Cardiac muscle cell (in vitro differentiated cells and primary cell): ENCODE measurements at places on chromosomes 5 and 9. TPM values are rescaled to one million over a fixed set of nuclear protein-coding genes. Genes with fewer than 3 reads are reported as not detected.

GRCh38 chr5:77851176-77852067, 75.3 kb upstream of the TBCA start:
- no peak overlapping the region for H3K27ac ChIP-seq
- peak; percentile 58 for DNase-seq
- peak overlapping the region; percentile 33 for H3K4me3 ChIP-seq
- no peaks in the 10 kb centered on the region for H3K36me3 ChIP-seq

DNA sequence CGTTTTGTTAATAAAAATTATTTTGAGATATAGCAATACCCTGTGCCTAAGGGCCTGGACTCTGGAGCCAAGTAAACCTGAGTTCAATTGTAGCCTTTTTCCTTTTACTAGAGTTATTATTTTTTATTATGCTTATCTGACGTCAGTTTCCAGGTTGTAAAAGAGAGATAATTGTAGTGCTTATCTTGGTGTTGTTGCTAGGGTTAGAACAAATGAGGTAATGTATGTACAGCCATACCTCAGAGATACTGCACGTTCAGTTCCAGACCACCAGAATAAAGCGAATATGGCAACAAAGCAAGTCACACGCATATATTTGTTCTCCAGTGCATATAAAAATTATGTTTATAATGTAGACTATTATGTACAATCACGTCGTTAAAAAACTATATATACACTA, 215.0 kb downstream of the VPS13A start:
- no peak for DNase-seq
- H3K27me3 ChIP-seq, result no peaks in the 10 kb centered on the region

DNA sequence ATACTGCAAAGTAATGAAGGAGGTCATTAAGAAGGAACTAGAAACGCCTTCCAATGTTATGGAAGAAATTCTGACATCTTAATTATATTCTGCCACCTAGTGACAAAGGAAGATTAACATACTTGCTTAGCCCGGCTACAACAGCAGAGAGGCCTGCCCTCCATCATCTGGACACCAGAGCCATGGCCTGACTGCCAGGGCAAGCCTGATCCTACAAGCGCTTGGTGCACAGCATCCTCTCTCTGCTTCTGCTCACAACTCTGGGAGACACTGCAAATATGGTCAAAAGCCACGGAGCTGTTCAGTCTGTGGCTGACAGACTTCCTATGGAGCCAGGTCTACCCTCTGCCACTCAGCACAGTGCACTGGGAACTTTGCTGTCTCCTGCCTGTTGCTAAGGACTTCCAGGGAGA, 87.3 kb upstream of the SLC44A1 start:
- no peak overlapping the region for H3K4me3 ChIP-seq
- no peaks in the 10 kb centered on the region for H3K27me3 ChIP-seq
- no peak overlapping the region for H3K27ac ChIP-seq

DNA sequence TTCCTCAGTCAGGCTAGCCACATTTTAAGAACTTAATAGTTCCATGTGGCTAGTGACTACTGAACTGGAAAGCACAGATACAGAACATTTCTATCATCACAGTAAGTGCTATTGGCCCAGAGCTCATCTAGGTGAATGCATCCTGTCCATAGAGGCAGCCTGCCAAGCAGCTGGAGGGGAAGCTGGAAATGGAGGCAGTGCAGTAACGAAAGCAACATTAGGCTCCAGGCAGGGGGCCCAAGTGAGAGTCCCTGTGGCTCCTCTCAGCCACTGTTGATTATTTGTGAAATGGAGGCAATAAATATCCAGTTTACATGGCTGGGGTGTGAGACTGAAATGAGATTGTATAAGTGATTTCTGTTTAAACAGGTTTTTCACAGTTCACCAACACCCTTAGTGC, 227.2 kb upstream of the KLF9 start:
- peak; percentile 8 for DNase-seq
- no peaks in the 10 kb centered on the region for H3K36me3 ChIP-seq
- H3K27ac ChIP-seq, result no peak overlapping the region
- no peak overlapping the region for H3K4me3 ChIP-seq
- no peaks in the 10 kb centered on the region for H3K4me1 ChIP-seq

- peaks cover 12% of the 10 kb centered on the region for H3K4me1 ChIP-seq
- H3K36me3 ChIP-seq, result no peaks in the 10 kb centered on the region
- no peaks in the 10 kb centered on the region for H3K27me3 ChIP-seq
- peak overlapping the region; percentile 82 for H3K27ac ChIP-seq
- peak; percentile 5 for DNase-seq
Measured at GRCh38 chr5:40991168-40991980, 79.8 kb downstream of the MROH2B start.

- no peak for DNase-seq
- H3K27ac ChIP-seq, result no peak overlapping the region
- no peaks in the 10 kb centered on the region for H3K4me1 ChIP-seq
- no peak overlapping the region for H3K4me3 ChIP-seq
- no peaks in the 10 kb centered on the region for H3K36me3 ChIP-seq
Measured at GRCh38 chr5:155532621-155533311, 519.2 kb downstream of the KIF4B start.

DNA sequence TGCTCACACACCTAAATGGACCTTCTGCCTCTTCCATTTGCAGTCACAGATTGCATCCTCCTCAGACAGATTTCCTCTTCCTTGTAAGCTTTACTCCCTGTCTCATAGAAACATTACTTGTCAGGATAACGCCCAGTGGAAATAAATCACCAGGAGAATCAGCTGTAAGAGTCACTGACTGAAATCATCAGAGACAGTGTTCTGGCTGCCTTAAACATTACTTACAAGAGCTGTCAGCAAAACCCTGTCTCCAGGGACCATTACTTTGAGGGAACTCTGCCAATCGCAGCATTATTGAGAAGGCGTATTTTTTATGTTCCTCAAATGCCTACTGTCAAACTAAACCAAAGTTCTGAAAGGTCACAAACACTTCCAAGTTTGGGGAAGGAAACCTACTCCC, 5.9 kb downstream of the DPYSL3 start:
- no peaks in the 10 kb centered on the region for H3K4me1 ChIP-seq
- H3K27ac ChIP-seq, result no peak overlapping the region
- peak; percentile 73 for DNase-seq
- peaks cover 16% of the 10 kb centered on the region for H3K27me3 ChIP-seq

GRCh38 chr5:149731332-149731616, 1.2 kb downstream of the PPARGC1B start:
- peak overlapping the region; percentile 51 for H3K4me3 ChIP-seq
- peak overlapping the region; percentile 10 for H3K27ac ChIP-seq
- H3K27me3 ChIP-seq, result peaks cover 14% of the 10 kb centered on the region
- H3K36me3 ChIP-seq, result no peaks in the 10 kb centered on the region
- no peaks in the 10 kb centered on the region for H3K4me1 ChIP-seq

GRCh38 chr9:132639322-132639721, 30.5 kb downstream of the DDX31 start:
- H3K27me3 ChIP-seq, result no peaks in the 10 kb centered on the region
- DNase-seq, result no peak
- H3K4me1 ChIP-seq, result peaks cover 17% of the 10 kb centered on the region
- H3K36me3 ChIP-seq, result peaks cover 7% of the 10 kb centered on the region
- H3K4me3 ChIP-seq, result no peak overlapping the region

DNA sequence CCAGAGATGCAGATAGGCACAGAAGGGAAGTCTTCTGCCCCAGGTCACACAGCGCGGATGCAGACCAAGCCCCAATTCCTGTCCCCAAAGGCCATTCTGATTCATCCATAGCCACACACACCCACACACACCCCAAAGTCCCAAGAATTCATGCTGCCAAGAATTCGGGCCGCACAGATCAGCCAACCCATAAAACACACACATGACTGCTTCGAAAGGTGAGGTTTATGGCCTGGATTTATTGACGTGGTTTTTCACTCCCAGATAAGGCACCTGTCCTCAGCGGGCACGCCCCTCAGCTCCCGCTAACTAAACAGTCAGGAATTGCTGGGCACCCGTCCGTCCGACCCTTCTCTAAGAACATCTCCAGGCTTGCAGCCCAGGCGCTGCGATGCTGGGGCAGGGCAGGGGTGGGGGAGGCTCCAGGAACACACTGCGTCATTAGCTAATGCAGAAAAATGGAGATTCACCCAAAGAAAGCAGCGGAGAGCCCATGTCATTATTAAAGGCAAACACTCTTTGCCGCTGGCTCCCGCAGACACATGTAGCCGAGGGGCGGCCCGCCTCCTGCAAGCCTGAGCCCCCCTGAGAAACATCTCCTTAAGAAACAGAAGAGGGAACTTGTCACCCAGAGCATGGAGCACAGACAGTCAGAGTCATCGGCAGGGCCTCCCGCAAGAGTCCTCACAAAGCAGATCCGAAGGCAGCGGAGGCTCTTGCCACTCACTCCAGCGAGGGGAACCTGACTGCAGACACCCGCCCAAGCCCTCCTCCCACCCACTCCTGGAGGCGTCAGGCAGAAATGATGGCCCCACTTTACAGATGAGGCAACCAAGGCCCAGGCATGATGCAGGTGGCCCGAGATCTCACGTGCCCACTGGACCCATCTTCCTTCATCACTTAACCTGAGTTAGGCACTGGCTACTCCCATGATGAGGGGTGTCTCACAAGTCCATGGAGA, 19.9 kb downstream of the VAV2 start:
- peaks cover 9% of the 10 kb centered on the region for H3K4me1 ChIP-seq
- no peak for DNase-seq
- H3K27me3 ChIP-seq, result no peaks in the 10 kb centered on the region
- H3K27ac ChIP-seq, result no peak overlapping the region
- H3K4me3 ChIP-seq, result no peak overlapping the region

DNA sequence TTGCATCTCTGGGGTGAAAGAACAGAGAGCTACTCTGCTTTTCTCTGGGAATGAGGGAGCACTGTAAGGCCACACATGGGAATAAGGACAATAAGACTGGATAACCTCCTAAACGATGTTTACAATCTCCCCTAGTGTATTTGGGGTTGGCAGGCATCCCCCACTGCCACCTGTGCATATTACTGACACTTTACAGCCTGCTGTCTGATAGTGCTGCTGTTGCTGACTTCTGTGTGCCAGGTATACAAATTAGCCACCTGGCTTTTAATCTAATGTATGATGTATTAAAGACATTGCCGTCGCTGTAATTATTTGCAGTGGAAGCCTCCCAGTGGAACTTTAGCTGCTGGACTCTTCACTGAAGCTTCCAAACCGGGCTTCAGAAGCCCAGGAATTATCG, 4.4 kb upstream of the SHISAL2B start:
- no peaks in the 10 kb centered on the region for H3K36me3 ChIP-seq
- H3K4me1 ChIP-seq, result no peaks in the 10 kb centered on the region
- DNase-seq, result no peak

GRCh38 chr9:13628526-13628925, 349.0 kb upstream of the MPDZ start:
- no peaks in the 10 kb centered on the region for H3K36me3 ChIP-seq
- no peak overlapping the region for H3K4me3 ChIP-seq
- no peak overlapping the region for H3K27ac ChIP-seq
- no peaks in the 10 kb centered on the region for H3K4me1 ChIP-seq

GRCh38 chr5:80059354-80059980, 24.3 kb downstream of the THBS4 start:
- DNase-seq, result no peak
- peaks cover 13% of the 10 kb centered on the region for H3K4me1 ChIP-seq
- H3K4me3 ChIP-seq, result no peak overlapping the region
- no peaks in the 10 kb centered on the region for H3K36me3 ChIP-seq
- no peaks in the 10 kb centered on the region for H3K27me3 ChIP-seq

GRCh38 chr9:21670374-21670773, 132.1 kb upstream of the MTAP start:
- no peaks in the 10 kb centered on the region for H3K27me3 ChIP-seq
- DNase-seq, result no peak
- no peak overlapping the region for H3K4me3 ChIP-seq
- H3K36me3 ChIP-seq, result no peaks in the 10 kb centered on the region
- no peaks in the 10 kb centered on the region for H3K4me1 ChIP-seq
- no peak overlapping the region for H3K27ac ChIP-seq

GRCh38 chr9:78025186-78025585, 6.4 kb downstream of the GNAQ start:
- peaks cover 29% of the 10 kb centered on the region for H3K4me1 ChIP-seq
- no peaks in the 10 kb centered on the region for H3K36me3 ChIP-seq
- no peak for DNase-seq
- H3K27me3 ChIP-seq, result no peaks in the 10 kb centered on the region

- no peak overlapping the region for H3K4me3 ChIP-seq
- no peak overlapping the region for H3K27ac ChIP-seq
- no peak for DNase-seq
- H3K4me1 ChIP-seq, result no peaks in the 10 kb centered on the region
- no peaks in the 10 kb centered on the region for H3K36me3 ChIP-seq
Measured at GRCh38 chr5:132074091-132074771, 642 bp downstream of the CSF2 start.

DNA sequence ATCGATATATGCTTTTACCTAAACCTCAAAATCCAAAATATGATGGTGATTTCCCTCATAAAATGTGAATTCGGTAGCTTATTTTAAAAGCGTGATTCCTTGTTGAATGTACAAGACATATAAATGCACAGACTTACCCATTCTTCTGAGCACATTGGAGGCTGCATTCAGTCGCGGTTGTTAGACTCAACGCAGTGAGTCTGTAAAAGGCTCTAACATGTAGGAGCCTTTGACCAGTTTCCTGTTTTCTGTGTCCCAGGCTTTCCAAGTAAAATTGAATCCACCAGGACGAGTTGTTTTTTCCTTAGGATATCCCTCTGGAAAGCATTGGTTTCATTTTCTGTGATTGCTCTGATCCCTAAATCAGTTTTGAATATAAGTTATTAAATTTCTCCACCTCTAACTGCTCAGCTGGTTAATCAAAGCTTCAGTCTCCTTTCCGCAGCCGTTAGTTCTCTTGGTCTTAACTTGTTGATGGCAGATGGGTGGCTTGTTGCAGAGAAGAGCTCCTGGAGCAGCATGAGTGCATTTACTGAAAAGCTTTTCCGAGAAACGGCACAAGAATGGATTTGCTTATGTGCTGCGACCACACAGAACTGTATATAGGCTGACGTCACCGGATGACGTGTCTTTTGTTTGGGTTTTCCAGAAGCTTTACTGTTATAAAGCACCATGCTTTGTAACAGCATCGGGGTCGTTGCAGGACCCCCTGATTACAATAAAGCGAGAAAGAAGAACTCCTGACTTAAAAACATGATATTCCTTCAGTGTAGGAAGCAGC, at the start of gene LRRTM2:
Gene LRRTM2 (minus strand): TSS at position 565 of the 781 bp plus-strand sequence. CDS start 424 bp downstream, at position 141.
- H3K4me1 ChIP-seq, result peaks cover 34% of the 10 kb centered on the region
- H3K4me3 ChIP-seq, result no peak within 1 kb of the TSS
- H3K36me3 ChIP-seq, result no peaks in the 10 kb centered on the region
- DNase-seq, result peak; percentile 59
- no peak within 1 kb of the TSS for H3K27ac ChIP-seq

GRCh38 chr5:10293907-10294662, 13.6 kb downstream of the CMBL start:
- no peak overlapping the region for H3K27ac ChIP-seq
- H3K27me3 ChIP-seq, result no peaks in the 10 kb centered on the region
- DNase-seq, result no peak
- H3K4me3 ChIP-seq, result no peak overlapping the region
- no peaks in the 10 kb centered on the region for H3K4me1 ChIP-seq

- H3K4me3 ChIP-seq, result no peak overlapping the region
- no peaks in the 10 kb centered on the region for H3K36me3 ChIP-seq
- DNase-seq, result no peak
- no peaks in the 10 kb centered on the region for H3K27me3 ChIP-seq
- no peak overlapping the region for H3K27ac ChIP-seq
Measured at GRCh38 chr9:137700911-137701310, 82.1 kb downstream of the EHMT1 start.

The SLCO6A1 gene
- not detected in 2 replicates for total RNA-seq

The PCDHGA5 gene
- 1.1 and 1.2 TPM in 2 replicates for total RNA-seq

The ENTPD8 gene
- 0.51 and 0.56 TPM in 2 replicates for total RNA-seq

The MXD3 gene
- total RNA-seq, result 15.2 and 112 TPM in 2 replicates

The TNFSF15 gene
- total RNA-seq, result not detected in 2 replicates

The PPIC gene
- 110 and 118 TPM in 2 replicates for total RNA-seq

The KIF20A gene
- 8.6 and 106 TPM in 2 replicates for total RNA-seq

The CYSRT1 gene
- total RNA-seq, result 5.8 and 7.0 TPM in 2 replicates

The UGT3A2 gene
- total RNA-seq, result 2.8 and 4.4 TPM in 2 replicates

The MLANA gene
- not detected in 2 replicates for total RNA-seq

The IL6ST gene
- 47.2 and 55.5 TPM in 2 replicates for total RNA-seq
